KG1 (cell line): ENCODE measurements at places on chromosomes 12 and 14.

GRCh38 chr14:100776681-100777365 is 49.1 kb upstream of the MEG3 start:
- DNase-seq = no peak

DNA sequence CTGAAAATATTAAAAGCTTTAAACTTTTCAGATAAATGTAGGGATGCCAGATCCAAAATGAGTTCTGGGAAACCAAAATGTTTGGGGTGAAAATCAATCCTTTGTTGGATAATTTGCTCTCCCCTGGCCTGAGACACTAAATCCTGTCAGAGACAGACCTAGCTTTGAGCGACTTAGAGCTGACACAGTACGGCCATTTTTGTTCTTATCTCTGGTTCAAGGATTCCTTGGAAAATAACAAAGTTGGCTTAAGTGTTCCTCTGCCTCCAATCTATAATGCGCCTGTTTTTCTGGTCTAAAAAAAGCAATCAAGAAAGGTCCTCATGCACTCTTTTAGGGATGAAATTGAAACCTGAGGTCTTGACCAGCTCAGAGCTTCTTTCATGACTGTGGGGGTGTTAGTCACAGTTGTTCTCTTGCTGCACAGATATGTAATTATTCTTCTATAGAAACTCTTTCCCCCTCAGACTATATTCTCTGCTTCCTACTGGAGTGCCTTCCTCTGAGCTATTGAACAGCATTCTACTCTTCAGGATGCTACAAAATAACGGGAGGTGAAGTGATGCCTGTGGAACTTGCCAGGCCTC is 52.3 kb upstream of the EGLN3 start:
- DNase-seq = no peak

DNA sequence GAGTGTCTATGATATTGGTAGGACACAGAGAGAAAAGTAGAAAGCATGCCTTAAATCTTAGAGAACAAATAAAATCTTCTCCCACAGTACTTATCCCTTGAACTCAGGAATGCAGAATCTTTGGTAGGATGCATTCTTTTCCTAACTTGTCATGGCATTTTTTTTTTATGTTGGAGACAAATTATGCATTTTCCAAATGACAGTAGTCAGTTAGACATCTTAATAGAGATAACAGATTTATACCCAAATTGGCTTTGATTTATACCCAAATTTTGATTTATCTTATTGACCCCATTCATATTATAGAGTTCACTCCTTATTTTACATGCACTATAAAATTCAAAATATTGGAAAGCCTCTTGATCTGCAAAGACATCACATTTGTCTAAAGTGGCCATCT is 132.9 kb downstream of the CNTN1 start:
- no peak for DNase-seq

DNA sequence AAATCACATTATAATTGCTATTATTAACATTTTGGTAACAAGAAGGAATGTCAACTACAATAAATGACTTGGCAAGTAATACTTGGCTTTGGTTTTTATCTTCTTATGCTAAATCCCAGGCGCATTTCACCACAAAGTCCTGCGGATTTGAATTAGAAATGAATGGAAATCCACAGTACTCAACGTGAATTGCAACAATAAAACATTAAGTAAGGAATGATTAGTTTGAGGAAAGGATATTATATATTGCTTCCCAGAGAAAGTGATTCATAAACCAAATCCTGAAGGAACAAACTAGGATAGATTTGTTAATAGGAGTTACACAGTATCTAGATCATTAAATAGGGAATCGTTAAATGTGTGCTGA is 1089.7 kb downstream of the TRHDE start:
- no peak for DNase-seq

DNA sequence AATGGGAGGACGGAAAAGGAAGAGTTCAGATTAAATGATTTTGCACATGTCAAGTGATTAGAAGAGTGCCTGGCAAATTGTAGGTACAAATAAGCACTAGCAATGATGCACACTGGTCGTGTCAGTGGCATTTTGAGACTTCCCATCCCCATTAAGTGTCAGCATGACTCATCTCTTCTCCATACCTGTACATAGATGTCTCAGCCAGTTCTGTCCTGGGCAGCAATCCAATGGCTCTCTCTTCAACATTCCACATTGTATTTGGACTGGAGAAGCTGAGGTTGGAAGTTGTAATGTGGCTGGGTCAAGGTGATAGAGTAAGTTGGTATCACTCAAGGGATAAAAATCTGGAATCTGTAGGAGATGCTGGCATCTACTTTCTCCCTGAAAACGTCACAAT is 742.7 kb downstream of the VRK1 start:
- no peak for DNase-seq

DNA sequence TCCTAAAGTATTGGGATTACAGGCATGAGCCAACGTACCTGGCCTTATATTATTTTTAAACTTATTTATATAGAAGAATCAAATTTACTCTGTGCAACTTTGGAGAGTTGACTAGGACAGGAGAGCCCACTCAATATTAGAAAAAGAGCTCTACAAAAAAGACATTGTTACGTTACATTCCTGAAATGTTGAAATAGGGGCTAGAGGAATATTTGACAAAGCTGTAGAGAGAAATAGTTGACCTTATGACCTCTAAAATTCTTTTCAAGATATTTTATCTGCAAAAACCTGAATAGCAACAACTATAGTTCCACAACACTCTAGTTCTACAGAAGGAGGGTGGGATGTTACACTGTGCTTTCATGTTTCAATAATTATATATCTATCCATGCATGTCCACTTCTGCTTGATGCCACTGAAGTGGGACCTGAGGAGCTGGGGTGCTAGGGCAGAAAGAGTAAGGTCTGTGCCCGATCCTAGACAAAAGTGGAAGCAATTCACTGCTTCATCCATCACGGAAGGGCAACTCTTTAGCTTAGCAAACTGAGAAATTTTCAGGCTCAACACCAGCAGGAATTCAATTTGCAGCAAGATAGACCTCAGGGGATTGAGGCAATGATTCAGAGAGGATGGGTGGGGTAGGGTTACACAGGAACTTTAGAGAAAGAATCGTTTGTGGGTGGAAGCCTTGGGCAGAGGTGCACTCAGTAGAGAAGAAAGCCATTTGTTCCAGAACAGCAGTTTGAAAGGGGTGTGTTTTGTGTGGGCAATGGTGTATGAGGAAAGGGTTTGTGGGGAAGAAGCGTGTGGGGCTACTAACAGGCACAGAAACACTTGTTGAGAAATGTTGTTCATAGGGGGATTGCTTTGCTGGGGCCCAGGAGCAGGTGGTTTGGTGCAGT is 16.0 kb upstream of the RNASE10 start:
- DNase-seq = no peak

DNA sequence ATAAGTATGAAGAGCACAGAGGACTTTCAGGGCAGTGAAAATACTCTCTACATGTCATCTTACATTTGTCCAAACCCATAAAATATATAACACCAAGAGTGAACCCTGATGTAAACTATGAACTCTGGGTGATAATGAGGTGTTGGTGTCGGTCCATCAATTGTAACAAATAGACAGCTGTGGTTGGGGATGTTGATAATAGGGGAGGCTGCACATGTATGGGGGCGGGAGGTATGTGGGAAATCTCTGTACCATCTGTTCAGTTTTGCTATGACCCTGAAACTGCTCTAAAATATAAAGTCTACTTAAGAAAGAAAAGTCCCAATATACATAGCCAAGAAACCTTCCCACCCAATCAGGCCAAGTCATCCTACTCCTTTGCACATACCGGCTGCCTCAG is 88.5 kb downstream of the GPR135 start:
- no peak for DNase-seq

GRCh38 chr14:101507836-101508150 is 53.5 kb upstream of the DIO3 start:
- no peak for DNase-seq

DNA sequence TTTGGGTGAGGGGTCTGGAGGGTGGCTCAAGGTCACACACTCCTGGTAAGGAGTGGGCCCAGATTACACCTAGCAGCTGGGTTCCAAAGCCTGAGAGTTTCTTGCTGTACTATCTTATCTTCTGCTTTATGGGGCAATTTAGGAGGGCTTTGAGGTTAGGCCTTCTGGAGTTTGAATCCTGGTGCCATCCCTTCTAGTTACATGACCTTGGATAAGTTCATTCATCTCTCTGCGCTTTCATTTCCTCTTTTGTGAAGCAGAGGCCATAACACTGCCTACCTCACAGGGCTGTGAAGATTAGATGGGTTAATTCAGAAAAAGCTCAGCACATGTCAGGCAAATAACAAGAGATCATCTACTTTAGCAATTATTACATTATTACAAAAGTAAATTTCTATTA is 7.4 kb upstream of the KRT77 start:
- no peak for DNase-seq

GRCh38 chr14:56059054-56059453 is 59.2 kb upstream of the PELI2 start:
- DNase-seq = no peak

GRCh38 chr12:53974084-53975063 is at the start of gene HOTAIR:
Gene HOTAIR (minus strand): TSS chr12:53974954.
- DNase-seq = no peak

- no peak for DNase-seq
These were observed 111.0 kb upstream of the GSC start for GRCh38 chr14:94880876-94881275.

DNA sequence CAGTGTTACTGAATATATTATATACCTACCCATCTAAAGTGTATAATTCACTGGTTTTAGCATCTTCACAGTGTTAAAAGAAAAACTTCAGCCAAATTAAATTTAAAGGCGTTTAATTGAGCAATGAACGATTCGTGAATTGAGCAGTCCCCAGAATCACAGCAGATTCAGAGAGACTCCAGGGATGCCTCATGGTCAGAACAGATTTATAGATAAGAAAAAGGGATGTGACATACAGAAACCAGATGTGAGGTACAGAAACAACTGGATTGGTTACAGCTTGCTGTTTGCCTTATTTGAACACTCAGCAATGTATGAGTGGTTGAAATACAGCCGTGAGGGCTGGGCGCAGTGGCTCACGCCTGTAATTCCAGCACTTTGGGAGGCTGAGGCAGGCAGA is 84.6 kb downstream of the WNK1 start:
- DNase-seq = no peak

DNA sequence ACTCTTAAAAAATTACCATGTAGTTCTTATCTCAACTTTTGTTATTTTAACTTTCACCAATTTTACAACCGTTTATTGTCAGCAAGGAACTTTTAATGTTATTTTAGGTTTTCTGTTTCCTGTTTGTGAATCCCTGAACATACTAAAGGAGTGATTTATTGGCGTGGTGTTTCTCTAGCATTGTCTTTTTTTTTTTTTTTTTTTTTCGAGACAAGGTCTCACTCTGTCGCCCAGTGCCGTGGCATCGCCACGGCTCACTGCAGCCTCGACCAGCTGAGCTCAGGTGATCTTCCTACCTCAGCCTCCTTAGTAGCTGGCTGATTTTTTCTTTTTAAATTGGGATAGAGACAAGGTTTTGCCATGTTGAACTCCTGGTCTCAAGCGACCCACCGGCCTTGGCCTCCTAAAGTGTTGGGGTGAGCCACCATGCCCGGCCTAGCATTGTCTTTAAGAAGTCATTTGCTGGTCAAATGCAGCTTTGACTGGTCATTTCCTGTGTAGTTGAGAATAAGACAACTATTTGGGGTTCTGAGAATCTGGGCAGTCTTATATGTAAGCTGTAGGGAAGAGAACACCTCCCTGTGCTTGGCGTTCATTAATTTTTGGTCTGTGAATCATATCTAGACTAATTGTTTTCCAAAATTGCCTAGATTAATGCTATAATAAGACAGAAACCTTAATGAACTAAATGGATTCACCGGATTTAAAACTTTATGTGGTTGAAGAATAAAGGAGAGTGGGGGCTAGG is 2.1 kb downstream of the WASHC4 start:
- no peak for DNase-seq

DNA sequence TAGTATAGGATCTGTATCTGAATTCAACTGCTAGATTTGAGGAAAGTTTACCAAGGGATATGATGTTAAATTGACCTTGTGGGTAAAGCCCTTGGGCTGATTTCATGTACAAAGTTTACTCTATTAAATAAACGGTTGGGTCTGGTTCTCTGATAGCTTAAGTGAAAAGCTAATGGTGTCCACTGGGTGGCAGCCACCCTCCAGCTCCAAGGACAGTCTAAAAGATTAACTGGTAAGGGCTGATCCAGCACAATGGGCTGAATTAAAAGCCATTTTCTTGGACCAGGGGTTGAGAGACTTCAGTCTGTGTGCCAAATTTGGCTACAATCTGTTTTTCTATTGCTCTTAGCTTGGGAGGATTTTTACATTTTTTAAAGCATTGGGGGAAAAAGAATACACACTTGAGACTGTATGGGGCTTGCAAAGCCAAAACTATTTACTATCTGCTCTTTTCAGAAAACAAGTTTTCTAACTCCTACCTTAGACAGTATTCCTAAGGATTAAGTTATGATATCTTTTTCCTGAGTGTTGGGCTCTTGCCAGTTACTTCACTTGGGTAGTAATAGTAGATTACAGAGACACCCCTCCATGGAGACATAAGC is 116.5 kb downstream of the GPHN start:
- DNase-seq = peak; percentile 12

GRCh38 chr14:47710581-47710980 is 35.2 kb upstream of the MDGA2 start:
- no peak for DNase-seq

DNA sequence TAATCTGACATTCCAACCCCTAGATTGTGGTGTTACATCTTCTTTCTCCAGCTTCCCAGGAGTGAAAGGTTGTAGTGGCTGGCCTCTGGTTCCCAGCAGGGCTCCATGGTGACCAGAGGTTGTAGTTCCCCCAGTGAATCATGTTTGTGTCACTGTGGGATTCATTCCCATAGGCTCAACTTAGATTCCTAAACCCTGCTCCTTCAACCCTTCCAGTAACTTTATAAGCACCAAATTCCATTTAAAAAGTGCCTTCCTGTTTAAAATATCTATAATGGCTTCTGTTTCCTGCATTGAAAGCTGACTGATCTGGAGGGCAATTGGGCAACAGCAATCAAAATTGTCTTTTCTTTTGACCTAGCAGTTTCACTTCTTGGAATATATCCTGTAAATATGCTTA is 40.5 kb upstream of the TBC1D15 start:
- no peak for DNase-seq

DNA sequence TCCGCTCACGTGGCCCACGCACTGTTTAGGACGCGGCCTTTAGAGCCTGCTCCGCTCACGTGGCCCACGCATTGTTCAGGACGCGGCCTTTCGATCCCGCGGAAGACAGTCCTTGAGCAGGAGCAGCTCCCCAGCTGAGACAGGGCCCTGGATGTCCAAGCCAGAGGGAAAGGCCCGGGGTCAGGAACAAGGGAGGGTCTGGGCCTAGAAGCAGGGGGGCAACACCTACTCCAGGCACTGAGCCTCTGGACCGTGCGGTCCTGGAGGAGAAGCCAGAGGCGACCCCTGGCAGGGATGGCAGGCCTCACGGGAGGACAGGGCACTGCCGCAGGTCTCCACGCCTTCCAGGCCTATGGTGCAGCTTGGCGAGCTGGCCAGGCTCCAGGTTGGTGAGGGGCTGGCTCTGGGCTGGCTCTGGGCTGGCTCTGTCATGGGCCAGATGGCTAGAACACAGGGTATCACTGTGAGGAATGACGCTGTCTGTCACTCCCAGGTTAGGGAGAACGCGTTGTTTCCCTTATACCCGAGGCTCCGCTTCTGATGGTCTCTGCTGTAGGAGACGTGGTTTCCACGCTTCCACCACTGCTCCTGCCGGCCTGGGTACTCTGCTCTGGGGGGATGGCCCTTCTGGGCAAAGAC is 341.7 kb downstream of the TMEM121 start:
- no peak for DNase-seq

GRCh38 chr12:89678225-89678624 is 30.4 kb downstream of the ATP2B1 start:
- DNase-seq = no peak

- no peak for DNase-seq
These were observed 32.5 kb downstream of the PSMC1 start for GRCh38 chr14:90288651-90289355.

GRCh38 chr14:71198687-71199086 is 291.4 kb downstream of the PCNX1 start:
- no peak for DNase-seq
